Brain microvascular endothelial cell (primary cell): ENCODE measurements at places on chromosomes 13 and 19.

DNA sequence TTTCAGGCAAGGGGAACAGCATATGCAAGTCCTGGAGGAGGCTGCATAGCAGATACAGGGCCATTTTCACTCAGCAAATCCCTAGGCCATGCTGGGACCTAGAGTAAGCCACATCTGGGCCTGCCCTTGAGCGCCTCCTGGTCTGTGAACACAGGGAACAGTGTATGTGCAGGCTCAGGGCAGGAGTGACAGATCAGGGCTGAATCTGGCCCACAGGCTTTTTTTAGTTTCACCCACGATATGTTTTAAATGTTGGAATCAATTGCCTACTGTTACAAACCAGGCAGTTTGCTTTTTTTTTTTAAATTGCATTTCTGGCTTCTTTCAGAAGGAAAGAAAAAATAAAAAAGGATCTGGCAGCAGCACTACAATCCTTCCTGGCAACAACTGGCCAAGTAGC is 1.5 kb upstream of the TMEM145 start:
- DNase-seq = no peak

- DNase-seq = no peak
Observed at GRCh38 chr13:40660141-40660664, 6.2 kb downstream of the FOXO1 start.

DNA sequence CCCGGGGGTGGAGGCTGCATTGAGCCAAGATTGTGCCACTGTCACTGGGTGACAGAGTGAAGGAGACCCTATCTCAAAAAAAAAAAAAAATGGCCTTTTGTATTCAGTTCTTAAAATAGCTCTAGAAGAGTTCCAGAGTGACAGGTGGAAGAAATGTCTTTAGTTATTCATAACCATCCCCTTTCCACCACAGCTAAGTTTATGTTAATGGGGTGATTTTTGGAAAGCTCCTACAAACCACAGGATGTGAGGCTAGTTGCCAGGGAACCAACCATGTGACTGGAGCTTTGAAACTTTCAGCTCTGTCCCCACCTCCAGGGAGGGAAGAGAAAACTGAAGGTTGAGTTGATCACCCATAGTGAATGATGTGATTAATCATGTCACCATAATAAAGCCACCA is 6.9 kb downstream of the ZNF490 start:
- DNase-seq = no peak

DNA sequence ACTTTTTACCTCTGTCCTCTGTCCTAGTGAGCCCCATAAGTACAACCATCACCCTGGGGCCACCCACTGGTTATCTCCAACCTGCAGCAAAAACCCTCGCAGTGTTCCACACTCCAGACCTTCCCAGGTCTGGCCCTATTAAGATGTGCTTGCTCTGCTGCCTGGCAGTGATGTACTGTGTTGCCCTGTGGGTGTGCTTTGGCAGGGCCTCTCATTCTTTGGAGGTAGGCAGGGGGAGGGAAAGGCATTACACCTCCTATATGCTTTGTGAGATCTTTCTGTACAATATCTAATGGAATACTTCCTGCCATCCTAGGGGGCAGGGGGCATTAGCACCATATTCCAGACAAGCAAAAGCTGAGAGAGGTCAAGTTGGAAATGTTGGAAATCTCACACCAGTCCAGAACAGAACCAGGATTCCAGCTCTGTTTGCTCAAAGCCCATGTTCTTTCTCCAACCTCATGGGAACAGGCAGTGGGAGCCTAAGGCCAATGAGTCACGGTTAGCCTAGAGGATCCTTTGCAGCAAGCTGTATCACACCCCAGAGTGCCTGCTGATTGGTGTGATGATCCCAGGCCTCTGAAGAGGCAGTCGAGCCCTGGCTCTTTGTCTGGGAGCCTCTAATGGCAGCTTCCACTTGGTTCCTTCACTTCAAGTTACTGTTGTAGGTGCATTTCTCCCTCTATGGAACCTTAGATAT is 59.7 kb upstream of the UBL3 start:
- peak; percentile 75 for DNase-seq

GRCh38 chr13:49932066-49932465 is 4.1 kb downstream of the SPRYD7 start:
- no peak for DNase-seq

- DNase-seq = peak; percentile 22
Observed at GRCh38 chr19:58346961-58347929, 6.0 kb downstream of the A1BG start.

DNA sequence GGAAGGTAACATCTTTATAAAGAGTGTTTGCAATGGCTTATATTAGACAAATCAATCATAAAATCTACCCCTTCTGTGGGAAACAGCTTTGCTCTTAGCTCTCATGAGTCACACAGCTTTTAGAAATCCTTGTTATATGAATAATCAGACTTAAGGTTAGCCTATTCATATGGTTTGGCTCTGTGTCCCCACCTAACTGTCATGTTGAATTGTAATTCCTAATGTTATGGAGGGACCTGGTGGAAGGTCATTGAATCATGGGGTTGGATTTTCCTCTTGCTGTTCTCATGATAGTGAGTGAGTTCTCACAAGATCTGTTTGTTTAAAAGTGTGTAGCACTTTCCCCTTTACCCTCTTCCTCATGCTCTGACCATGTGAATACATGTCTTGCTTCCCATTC is 704.2 kb upstream of the KLHL1 start:
- peak; percentile 72 for DNase-seq

- no peak for DNase-seq
Observed at GRCh38 chr13:112845511-112846144, 123.4 kb upstream of the MCF2L start.
